Activated T-helper 17 cell treated with anti-CD3 and anti-CD28 coated beads, Interleukin-2, amount 50 U/mL, for 72 hours (primary cell): ENCODE measurements at places on chromosomes 7 and 10.
A peak's percentile ranks its signal among the peaks of the same experiment; 100 is the strongest.

DNA sequence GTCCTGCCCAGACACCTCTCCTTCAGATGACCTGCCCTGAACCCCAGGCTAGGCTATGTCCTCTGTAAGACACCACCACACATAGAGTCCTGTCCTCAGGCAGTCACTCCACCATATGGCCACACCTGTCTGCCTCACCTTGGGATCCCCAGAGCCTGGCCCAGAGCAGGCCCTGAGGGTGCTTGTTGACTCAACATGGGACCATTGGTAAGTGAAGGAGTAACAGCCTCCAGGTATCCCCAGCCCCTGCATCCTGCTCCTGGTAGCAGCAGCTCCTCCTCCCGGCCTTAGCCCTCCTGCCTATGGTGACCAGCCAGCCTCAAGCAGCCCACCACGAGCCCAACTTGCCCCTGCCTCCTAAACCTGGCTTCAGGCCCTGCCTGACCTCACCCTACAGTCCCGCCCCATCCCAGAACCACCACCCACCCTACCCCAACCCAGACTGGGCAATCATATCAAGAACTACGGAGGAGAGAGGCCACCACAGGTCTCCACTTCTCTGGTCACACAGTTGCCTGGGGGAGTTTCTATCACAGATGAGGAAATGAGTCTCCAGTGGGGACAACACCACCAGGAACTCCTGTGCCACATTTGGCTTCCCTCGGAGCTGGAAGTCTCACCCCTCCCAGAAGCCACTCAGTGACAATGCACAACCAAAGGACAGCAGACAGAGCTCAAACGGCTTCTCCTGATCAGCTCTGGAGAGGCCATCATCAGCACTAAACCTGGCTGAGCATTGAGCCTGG is 136.6 kb downstream of the GRID1 start:
- ATAC-seq: no peak

DNA sequence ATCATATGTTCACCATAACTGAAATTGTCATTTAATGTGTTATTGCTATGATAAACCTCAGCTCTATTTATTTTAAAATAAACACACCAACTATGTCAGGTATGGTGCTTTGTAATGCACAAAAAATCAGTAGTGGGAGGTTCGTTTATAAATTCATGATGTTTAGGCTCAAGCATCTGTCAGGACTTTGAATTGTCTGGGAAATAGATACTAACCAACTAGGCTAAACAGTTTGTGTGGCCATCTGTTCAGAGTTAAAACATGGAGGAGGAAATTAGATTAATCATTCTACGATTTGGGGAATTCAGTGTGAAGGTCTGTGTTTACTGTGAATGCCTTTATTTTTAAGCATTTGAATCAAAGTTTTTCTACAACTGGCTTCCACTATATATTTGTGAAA is 212.6 kb upstream of the FZD8 start:
- no peak for ATAC-seq

GRCh38 chr7:56033671-56034432 is 17.4 kb downstream of the PSPH start:
- ATAC-seq: peak; percentile 95

DNA sequence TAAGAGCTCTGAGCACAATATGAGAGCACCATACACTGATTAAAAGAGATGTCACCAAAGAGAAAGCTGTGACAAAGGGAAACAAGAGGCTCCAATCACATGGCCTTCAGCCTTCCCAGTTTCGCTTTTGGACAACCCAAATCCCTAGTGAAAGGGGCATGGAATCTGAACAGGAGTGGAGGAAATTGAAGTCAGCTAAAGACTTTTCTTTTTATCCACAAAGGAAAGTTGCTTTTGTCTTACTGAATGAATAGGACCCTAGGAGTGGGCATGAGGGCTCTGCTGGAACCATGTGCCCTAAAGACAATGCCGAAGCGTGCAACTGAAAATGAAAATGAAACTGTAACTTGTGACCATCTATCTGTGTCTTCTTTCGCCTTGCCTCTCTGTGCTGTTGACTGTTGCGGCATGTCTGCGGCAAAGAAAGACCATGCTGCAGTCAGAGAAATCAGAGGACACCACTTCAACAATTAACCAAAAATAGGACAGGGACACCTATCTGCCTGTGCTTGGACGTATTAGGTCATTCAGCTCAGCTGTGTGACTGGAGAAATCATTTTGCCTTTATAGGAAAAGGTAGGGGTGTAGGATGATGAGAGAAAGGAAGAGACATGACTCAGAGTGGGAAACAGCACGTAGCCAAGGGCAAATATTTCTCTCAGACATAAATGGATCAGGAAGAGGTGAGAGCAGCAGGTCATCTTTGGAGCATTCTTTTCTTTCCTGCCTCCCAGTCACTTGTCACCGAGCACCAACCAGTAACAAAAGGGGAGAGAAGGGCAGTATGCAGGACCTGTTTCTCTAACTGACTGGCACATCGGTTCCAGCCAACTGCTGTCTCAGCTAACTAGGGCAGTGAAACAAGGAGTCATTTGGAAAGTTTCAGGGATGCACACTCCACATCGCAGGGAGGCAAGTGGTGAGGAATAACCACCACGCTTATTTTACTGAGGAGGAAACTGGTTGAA is 12.3 kb downstream of the CAV2 start:
- peak; percentile 87 for ATAC-seq

- ATAC-seq: no peak
These were observed 135.1 kb upstream of the NPS start for GRCh38 chr10:127414024-127414423.

DNA sequence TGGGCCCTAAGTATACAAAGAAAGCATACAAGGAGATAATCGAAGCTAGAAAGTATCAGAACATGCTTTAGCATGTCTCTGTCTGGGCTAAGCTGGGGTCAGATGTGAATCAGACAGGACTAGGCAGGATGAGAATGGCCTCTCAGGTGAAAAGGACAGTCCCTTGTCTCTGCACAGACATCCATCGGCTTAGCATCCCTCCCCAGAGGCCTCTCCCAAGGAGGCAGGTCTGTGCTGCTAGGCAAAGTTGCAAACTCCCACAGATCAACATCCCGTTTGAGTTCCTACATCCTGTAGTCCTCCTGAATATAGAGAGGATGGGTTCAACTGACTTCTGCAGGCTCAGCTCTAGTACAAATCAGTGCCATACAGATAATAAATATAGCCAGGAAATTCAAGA is 24.5 kb downstream of the CHST15 start:
- no peak for ATAC-seq

DNA sequence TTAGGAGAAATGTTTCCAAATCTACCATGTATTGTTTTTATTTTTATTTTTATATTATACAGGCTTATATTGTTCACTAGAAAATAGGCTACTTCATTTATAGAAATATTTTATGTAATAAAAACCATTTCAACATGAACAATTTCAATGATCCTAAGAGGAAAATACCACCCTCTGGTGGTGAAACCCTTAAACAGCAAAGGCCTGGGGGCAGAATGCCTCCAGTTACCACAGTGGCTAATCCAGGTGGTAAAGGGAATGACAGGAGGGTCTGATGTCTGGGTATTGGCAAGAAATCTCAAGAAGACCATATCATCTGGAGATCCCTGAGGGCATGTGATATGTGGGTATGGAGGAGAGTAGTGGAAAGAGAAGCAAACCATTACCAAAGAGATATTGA is 19.3 kb downstream of the MACC1 start:
- ATAC-seq: no peak

- no peak for ATAC-seq
These were observed 55.2 kb upstream of the WNT16 start for GRCh38 chr7:121273467-121274167.

DNA sequence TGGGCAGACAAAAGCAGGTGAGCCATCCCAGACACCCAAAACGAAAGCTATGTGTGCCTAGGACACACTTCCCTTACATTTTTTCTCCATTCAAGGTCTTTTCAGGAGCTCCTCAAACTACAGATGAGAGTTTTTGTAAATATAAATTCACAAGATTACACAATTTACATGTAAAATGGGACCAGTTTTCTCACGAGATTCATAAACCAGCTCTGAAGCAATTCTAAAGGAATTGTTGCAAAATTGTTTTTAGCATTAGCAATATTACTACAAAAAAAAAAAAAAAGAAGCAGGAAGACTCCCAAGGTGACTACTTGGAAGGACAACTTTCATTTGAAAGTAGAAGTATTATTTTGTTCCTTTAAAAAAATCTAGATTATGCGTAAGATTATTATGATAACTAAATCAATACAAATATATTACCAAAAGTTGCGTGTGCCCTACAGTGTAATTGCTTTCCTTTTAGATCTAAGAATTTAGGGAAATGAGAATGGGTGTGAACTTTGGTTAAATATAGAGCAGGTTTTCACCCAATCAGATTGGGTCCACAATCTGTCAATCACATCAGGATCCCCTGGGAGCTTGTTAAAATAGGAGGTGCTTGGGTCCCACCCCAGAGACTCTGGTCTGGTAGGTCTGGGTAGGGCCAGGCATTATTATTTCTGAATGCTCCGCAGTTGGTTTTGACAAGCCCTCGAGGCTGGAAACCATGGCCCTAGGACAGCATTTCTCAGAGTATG is 72.2 kb downstream of the TBXAS1 start:
- ATAC-seq: no peak

DNA sequence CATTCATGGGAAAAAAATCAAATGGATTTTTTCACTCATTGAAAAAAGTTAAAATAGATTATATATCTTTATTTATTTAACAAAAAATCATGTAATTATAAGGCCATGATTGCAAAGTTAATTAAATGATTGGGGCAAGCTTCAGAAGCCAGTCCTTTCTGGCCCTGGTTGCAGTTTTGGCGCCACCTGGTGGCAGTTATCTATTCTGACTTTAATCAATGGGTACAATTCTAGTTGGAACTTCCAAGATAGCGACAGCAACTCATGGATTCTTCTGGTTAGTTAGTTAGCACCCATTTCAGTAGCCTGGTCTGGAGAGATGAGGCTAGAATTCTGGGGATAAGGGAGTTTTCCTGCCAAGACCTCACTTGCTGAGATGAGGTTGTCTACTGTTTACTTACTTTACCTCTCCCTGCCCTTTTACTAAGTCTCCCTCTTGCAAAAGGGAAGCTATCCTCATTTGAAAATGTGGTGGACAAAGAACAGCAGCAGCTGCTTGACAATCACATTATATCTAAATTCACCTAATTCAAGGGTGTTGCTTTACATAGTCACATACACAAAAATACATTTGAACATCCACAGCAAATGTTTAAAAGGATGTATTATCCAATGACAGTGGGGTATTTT is 42.3 kb downstream of the NOC3L start:
- peak; percentile 49 for ATAC-seq

DNA sequence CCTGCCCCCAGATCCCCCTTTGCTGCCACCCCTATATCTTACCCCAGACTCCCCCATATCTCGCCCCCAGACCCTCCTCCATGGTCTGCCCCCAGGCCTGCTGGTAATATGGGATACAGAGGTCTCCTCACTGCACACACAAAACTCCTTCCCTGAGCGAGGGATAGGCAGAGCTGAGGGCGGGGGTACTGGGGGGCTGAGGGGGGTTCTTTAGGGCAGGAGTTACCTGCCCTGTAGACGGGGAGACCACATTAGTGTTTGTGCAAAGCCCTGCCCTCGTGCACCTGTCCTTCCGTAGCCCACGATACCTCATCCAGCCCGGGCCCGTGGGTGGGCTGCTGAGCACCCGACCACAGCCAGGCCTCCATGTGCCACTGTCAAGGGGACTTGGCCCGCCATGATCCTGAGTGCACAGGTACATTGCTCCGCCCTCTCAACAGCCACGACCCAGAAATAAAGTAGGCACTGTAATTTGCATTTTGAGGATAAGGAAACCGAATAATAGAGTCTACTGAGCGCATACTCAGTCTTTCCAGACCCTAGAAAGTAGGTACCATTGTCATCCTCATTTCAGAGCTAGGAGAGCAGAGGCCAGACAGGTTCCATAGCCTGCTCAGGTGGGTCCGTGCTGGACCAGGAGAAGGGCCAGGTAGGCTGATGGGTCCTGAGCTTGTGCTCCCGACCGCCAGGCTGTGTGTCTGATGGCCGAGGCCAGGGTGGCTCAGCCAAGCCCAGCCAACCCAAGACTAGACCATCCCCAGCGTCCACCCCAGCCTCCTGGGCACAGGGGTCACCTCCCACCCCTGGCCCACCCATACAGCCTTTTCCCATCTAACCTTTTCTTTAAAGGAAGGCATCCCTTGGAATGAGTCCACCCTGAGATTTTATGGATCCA is 115.2 kb downstream of the LHPP start:
- ATAC-seq: no peak

- no peak for ATAC-seq
These were observed 232.0 kb downstream of the PAXIP1 start for GRCh38 chr7:154770962-154771361.

GRCh38 chr10:97498841-97499560 is at the start of gene UBTD1:
TSS of gene UBTD1 (plus strand) at chr10:97498924. CDS start at chr10:97499204, 280 bp downstream.
- ATAC-seq: peak; percentile 1

DNA sequence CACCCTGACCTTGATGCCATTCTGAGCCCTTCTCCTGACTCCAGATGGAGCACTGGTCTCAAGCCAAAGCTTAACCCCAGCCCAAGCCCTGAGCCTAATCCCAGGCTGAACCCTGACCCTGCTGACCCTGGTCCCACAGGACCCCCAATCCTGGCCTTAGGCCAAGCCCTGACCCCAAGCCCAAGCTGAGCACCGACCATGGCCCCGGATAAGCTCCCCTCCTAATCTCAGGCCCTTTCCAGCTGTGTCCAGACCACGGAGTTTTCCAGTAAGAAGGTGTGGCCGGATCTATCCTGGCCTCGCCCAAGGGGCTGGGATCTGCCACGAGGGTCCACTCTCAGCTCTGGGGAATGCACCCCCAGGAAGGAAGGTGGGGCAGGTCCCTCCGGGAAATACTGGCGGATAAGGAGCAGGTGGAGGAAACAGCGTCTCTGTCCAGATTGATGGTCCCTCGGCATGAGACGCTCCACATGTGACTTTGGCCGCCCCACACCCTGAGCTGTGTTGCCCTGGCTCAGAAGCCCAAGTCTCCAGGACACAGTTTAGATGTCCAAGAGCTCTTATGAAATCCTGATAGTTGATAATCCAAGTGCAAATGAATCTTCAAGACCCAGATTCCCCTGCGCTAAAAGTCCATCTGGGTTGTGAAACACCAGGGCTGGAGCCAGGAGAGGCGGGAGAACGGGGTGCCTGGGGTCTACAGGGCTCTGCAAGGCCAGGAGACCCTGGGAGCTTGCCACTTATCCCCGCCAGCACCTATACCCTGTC is 10.4 kb downstream of the ELN start:
- ATAC-seq: no peak

- no peak for ATAC-seq
These were observed 462.5 kb downstream of the TNS3 start for GRCh38 chr7:47119261-47119865.

DNA sequence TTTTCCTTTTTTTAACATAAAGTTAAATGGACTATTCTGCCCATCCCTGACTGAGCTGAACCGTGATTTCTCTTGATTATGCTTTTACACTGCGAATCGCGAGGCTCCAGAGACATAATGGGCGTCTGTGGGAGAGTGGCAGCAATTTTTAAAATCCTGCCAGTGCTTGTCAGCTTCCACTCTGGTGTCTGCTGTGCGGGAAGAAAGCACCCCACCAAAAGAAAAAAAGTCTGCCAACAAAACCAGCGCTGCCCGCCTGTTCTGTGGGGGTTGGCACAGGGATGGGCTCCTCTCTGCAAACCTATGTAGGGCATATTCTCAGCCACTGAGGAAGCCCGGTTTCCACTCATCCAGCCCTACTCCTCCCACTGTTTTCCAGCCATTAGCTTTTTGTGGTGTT is 592.3 kb upstream of the GALNT17 start:
- ATAC-seq: no peak

- peak; percentile 70 for ATAC-seq
These were observed 107.4 kb downstream of the SH3PXD2A start for GRCh38 chr10:103748020-103748419.

- ATAC-seq: no peak
These were observed 329.2 kb downstream of the TNS3 start for GRCh38 chr7:47252675-47253074.
